ENCODE measurements at places on chromosomes 6 and 20.

GRCh38 chr6:147509891-147510290 lies 1.4 kb downstream of the SAMD5 start:
- no peak for DNase-seq

DNA sequence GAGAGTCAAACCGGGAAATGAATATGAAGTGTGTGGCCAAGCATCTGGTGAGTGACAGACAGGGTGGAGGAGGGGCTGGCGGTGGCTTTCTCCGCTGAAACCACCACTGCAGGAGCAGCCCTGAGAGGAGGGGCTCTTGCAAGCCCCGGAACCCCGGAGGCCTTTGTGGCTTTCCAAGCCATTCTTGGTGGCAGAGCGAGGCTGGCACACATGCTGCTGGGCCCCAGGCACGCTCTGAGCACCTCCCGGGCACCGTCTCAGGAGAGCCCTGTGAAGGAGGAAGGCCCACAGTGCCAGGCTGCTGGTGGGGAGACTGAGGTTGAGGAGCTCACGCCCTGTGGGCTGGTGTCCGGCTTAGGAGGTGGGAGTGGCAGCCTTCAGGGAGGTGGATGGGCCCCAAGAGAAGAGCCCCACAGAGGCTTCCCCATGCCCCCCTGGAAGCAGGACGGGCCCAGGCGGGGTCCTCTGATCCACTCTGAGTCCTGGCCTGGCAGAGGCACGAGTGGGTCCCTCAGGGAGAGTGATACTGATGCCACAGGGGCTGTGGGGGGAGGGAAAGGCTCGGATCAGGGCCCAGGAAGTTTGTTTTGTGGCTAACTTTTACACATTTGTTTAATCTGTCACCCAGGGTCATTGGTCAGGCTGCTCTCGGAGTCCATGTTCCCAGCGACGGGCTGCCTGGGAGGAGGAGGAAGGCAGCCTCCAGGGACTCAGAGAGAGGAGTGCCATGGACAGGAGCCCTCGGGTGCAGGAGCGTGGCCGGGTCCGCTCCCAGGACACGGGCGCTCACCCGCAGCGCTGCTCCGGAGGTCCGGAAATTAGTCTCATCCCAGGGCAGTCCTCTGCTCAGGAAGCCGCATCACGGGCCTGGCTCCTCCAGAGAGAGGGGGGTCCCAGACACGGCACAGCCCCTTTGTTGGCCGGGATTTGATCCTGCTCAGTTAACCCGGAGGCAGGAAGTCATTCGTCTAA lies 170.7 kb downstream of the ERMARD start:
- no peak for DNase-seq

GRCh38 chr20:13382786-13383185 lies 161.7 kb downstream of the ISM1 start:
- no peak for DNase-seq

DNA sequence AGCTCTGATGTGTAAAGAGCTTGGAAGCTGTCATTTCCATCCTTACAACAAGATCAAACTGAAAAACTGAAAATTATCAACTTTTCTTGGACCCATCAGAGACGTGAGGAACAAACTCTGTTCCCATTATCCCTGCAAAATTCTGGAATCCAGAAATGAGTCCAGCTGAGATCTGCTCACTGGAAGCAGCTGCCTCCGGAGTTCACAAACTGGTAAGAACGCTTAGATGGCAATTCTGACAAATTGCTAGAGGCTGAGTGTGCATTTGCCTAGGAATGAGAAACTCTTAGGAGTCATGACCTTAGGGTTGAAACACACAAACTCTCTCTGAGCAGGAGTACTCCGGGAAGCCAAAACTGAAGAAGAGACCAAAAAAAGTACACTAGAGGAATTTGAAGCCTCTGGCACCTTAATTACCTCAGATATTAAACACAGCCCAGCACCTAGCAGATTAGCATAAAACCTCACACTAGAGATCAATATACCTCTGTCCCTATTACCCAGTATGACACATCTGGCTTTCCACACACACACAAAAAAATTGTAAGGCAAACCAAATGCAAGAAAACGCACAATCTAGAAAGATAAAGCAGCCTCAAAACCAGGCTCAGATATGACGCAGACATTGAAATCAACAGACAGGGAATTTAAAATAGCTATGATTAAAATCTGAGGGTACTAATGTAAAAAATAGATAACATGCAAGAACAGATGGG lies 233.5 kb upstream of the SGK1 start:
- no peak for DNase-seq

DNA sequence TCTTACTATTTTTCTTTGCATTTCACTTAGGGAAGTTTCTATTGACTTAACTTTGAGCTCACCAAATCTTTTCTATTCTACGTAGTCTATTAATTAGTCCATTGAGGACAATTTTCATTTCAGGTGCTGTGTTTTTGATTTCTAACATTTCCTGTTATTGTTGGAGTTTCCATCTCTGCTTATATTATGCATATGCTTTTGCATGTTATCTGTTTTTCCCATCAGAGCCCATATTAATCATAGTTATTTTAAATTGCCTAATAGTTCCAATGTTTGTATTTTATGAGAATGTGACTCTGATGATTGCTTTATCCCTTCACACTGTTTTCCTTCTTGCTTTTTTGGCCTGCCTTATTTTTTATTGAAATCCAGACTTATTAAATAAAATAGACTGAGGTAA lies 414.5 kb upstream of the OPRM1 start:
- DNase-seq, result no peak

DNA sequence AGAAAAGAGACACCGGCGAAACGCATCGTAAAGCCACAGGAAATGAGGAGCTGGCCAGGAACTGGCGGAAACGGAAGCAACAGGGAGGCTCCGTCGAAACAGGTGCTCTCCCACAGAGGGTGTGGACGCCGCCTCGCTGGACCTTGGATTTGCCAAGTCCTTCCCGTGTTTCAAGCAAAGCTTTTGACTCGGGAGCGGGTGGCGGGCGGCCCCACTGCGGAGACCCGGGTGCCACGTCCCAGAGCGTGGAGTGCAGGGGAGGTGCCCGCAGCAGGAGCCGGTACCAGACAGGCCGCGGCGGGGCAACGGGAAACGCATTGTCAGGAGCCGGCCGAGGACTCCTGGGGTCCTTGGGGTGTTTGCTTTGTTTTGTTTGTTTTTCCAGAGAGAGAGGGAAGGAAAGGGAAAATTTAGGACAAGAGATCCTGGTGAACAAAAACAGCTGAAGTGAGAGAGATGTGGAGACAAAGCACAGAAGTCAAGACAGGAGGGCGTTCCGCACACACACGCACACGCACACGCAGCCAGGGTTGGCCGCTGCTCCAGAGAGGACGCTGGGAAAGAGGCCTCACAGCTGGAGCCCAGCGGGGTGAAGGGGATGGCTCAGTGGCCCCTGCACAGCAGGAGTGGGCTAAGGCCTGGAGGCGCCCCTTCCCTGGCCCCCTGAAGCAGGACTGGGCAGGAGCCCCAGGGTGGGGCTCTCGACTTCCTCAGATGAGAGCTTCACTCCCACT lies 50.9 kb upstream of the CHRNA4 start:
- no peak for DNase-seq

GRCh38 chr6:132811276-132811675 lies 3.1 kb upstream of the RPS12 start:
- DNase-seq, result no peak

GRCh38 chr6:73667798-73668197 lies 14.0 kb upstream of the SLC17A5 start:
- no peak for DNase-seq

DNA sequence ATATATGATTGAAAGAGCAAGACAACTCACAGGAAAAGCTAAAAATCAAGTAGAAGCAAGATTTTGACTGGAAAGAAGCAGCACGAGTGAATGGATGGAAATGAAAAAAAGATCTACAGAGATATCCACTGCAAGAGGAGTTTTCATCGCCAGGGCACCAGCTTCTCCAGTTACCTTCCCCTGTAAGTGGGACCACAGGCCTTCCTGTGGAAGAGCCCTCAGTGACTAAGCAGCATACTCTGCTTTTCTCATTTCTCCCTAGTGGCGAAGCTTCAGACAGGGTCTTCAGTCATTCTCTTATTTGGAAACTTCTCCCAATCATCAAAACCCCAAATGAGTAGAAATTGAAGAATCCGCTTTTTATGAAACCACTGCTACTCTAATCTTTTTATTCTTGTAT lies 40.5 kb downstream of the ADGRB3 start:
- no peak for DNase-seq

DNA sequence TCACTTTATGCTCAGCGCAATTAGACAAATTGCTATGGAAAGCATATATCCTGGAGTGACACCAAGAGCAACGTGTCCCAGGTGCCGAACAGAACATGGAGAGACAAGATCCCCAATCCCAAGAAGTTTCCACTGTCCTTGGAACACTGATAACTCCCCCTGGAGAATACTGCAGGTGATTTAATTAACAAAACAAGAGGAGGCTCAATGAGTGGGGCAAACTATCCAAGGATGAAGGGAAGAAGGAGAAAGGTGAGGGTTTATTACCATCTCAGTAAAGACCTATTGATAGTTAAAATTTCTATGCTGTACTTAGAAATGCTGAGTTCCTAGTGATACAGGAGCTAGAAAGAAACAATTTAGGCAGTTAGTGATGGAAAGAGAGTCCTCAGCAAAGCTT lies 35.7 kb downstream of the EDN1 start:
- DNase-seq, result no peak

GRCh38 chr6:164274493-164274892 lies 860.0 kb downstream of the QKI start:
- no peak for DNase-seq

DNA sequence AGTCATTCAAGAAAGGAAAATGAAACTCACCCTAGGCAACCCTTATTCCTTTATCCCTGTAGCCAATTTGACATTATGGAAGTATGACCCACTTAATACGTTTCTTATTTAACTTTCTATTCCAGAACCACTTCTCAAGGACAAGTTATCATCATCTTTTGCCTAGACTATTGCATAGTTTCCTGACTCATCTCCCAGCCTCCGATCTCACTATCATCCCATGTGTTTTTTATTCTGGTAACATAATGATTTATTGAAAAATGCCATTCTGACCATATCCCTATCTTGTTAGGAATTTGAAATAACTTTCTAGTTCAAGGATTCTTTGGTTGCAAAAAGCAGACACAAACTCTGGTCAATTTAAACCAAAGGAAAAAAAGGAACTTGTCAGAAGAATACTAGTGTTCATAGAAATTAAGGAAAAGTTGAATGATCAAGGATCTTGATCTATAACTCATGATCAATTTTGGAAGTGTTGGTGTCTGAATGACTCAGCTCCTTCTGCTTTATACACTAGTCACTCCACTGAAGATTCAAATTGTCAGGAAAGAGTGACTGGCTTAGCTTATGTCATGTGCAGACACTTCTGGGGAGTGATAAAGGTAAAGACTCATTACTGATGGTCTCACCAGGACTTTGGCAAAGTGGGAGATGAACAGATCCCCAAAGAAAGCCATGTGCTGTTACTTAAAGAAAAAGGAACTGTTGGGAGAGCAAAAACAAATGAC lies 8.5 kb upstream of the TINAG start:
- DNase-seq, result no peak

- no peak for DNase-seq
Measured at GRCh38 chr6:160348223-160349019, at the start of gene SLC22A3. TSS of gene SLC22A3 (plus strand) at chr6:160348378. CDS start at chr6:160348420, 42 bp downstream.

DNA sequence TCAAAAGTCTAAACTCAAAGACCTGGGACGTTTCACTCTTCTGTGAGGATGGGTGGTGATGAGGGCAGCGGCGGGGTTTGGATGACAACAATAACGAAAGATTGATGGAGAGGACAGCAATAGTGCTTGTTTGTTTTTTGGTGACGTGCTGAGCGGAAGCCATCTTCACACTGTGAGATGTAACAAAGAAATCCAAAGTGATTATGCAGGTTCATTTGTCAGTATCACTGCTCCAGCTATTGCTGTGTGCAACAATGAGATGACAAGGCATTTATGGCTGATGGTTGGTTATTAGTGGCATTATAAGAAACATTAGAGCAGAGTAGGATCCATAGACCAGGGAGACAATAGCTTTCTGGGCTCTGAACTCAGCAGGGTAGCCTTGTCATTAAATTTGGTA lies 306.7 kb downstream of the RNF144B start:
- no peak for DNase-seq

- DNase-seq, result no peak
Measured at GRCh38 chr6:123564361-123564760, 72.4 kb downstream of the TRDN start.

DNA sequence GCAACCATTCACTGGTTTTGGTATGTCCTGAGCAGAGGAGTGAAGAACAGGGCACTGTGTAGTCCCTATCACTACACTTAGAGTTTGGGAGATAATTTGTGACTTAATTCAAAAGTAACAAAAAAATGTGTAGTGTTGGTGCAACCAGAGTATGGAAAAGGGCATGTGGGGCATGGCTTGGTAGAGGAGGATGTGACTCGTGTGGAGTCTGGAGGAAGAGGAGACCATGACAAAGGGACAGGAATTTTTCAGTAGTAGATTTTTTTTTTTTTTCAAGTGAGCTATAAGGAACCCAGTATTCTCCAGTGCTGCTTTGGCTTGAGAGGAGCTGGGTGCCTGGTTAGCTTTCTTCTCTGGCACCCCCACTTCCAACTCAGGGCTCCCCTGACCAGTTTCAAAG lies 5.1 kb downstream of the MTRES1 start:
- no peak for DNase-seq

DNA sequence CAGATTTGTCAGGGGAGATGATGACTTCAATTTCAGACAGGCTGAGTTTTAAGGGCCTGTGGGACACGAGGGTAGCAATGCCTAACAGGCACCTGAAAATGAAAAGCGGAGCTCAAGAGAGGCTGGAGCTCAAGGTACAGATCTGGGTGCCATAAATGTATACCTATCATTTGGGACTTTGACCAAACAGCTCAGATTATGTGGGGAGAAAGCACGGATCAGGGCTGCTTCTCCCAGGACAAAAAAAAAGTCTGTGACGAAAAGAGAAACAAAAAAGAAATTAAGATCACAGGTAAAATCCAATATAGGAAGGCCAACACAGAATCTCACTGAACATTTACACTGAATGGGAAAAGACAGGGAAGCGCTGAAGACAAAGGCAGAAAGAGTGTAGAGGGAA lies 1.9 kb downstream of the PRELID3B start:
- DNase-seq, result no peak

- DNase-seq, result no peak
Measured at GRCh38 chr6:37131104-37131959, 38.6 kb upstream of the PIM1 start.

GRCh38 chr6:64714073-64714472 lies 993.0 kb downstream of the EYS start:
- no peak for DNase-seq

GRCh38 chr20:17859616-17860232 lies 108.9 kb downstream of the SNX5 start:
- DNase-seq, result no peak

DNA sequence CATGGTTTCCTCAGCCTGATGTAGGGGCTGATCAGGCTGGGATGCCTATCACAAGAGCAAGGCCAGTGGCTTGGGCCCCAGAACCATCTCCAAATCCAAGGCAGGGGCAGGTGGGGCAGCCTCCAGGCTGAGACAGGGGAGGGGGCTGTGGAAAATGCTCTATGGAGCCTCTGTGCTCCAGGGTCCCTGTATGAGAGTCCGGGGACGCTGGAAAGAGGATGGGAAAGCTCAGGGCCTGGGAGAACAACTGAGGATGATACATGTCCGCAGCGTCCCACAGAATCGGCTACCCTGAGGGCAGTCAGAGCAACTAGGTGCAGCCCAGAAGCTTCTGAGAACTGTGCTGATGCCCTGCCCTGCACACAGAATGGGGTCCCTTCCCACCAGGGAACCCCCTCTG lies 43.4 kb downstream of the CPXM1 start:
- no peak for DNase-seq

Measured in CMK (cell line).